ENCODE measurements at places on chromosomes 1 and 21. TPM values are rescaled to one million over a fixed set of nuclear protein-coding genes. Genes with fewer than 3 reads are reported as not detected.

DNA sequence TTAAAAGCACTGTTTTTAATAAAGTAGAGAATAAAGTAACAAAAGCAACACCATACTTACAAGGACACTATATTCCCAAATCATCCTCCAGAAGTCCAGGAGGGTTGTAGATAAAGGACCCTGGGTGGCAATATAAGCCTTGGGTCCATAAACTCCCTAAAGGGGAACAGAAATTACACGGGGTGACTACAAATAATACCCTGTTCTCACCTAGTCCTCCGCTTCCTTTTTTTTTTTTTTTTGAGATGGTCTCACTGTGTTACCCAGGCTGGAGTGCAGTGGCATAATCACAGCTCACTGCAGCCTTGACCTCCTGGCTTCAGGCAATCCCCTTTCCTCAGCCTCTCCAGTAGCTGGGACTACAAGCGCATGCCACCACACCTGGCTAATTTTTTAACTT is 13.1 kb downstream of the PTPN22 start:
- no peak for DNase-seq

DNA sequence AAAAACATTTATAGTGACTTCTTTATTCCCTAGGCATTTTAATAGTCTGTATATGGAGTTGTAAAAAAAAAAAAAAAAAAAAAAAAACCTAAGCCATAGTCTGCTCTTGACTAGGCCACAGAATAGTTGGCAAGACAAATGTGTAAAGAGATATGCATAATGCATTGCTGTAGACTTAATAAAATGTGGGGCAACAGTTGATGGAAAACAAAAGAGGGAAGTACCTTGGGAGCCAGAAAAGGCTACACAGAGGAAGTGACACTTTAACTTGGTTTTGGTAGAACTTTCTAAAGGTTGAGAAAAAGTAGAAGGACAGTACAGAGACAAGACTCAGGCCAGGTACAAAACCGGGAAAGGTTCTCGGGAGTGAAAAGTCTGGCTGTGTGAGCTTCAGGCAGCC is 802.9 kb upstream of the ADAMTS5 start:
- no peak for DNase-seq

The IGSF9 gene
- total RNA-seq = 14.1 TPM

- no peak for DNase-seq
Observed at GRCh38 chr1:92026806-92027205, 3.0 kb upstream of the EPHX4 start.

The TMPRSS15 gene
- not detected for total RNA-seq

GRCh38 chr1:71831646-71832045 is 450.7 kb downstream of the NEGR1 start:
- DNase-seq = no peak

DNA sequence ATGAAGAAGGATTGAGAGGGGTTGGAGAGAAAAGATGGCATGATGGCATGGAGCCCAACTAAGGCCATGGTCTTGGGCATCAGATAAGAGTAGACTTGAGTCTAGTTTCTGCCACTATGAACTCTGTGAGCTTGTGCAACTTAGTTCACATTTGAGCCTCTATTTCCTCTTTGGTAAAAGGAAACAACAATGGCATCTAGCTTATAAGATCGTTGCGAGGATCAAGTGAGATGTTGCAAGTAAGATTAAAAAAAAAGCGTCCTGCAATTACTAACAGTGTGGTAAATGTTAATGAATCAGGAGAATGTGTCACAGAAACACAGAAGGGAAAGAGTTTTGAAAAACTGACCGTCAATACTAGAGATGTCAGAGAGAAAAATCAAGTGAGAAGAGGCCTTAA is 202.9 kb upstream of the FGGY start:
- no peak for DNase-seq
